ENCODE measurements at places on chromosomes 7 and 10.

GRCh38 chr10:81862596-81862995 is 12.4 kb upstream of the NRG3 start:
- DNase-seq = no peak

DNA sequence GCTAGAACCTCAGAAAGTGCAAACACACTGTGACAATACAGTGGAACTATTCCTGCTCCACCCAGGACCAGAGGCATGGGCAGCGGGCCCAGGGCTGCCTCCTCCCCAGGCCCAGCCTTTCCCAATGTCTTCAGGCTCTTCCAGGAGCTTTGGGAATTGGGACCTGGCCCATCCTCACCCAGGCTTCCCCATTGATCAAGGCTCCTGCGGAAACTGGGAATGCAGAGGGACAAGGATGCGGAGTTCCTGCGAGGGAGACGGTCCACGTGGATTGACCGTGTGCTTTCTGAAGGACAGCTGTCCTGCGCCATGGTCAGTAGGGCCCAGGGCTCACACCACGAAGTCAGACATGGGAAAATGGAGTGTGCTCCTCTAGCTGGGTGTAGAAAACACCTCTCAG is 56.6 kb downstream of the CSGALNACT2 start:
- DNase-seq = no peak

- no peak for DNase-seq
Measured at GRCh38 chr10:100979791-100980272, 7.5 kb downstream of the MRPL43 start.

DNA sequence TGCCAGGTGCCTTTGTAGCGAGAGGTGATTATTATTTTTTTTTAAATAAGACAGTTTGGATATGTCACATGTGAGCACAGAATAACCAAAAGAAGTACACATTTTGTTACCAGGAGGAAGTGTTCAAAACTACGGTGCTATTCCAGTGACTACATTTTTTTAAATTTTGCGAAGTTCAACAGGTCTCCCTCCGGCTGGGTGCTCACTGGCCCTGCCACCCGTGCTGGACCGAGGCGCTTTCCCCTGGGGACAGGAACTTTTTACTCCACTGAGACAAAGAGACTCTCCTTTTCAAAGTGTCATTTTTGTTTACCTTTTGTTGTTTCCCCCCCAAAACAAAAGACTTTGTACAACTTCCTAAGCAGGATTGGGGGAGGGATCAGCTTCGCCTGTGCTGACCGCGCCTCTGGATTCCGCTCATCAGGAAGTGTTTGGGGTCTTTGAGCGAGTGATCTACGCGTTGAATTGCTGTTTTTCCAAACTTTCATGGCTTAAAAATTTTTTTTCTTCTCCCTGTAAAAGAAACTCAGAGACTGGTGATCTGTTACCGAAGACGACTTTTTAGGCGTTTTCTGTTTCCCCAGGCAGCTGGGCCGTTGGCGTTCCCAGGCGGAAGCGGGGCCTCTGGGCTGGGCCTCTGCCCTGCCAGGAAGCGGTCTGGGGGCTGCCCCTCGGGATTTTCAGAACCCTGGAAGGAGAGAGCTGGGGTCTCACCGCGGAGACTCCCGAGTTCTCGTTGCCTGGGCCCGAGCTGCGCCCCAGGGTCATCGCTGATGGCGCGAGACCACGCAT is 7.2 kb downstream of the EN2 start:
- DNase-seq = no peak

DNA sequence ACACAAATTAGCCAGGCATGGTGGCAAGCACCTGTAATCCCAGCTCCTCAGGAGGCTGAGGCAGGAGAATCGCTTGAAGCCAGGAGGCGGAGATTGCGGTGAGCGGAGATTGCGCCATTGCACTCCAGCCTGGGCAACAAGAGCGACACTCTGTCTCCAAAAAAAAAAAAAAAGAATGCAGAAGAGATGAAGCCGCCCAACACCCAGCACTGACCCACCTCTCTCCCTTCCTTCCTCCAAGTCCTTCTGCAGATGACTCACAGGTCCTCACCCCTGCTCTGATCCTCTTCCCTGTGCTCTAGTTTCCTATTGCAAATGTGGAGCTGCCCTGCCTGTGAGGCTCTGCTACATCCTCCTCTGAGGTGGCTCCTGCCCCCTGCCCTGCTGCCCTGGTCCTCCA is 22.0 kb upstream of the OPALIN start:
- DNase-seq = no peak

DNA sequence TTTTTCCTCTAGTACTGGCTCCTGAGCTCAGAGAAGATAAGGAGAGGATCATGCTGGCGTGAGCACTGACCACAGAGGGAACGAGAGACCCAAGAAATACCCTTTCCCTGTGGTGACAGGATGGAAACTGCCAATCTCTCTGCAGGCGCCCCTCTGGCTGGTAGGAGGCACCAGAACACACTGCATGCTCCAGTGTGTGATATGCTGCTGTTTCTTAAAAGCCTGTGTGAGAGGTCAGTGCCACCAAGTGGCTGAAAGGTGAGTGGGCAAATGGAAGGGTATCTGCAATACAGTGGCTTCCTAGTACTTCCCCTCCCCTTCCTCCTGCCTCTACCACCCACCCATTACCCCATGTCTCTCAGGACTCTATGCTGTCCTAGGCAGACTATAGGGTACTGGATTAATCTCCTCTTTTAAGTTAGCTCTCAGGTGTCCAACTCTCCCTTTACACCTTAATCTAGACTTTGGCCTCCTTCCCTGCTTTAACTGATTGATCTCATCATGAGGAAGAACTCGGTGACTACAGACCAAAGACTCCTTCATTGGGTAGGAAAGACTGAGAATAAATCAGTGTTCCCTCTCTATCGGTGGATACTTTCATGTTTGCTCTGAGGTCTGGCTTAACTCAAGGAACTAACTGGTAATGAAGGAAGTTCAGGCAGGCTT is 283.6 kb downstream of the ADRA2A start:
- no peak for DNase-seq

GRCh38 chr7:142868986-142869415 is 14.1 kb downstream of the EPHB6 start:
- no peak for DNase-seq

- no peak for DNase-seq
Measured at GRCh38 chr7:73834626-73835191, 3.9 kb downstream of the CLDN4 start.

- DNase-seq = no peak
Measured at GRCh38 chr10:4022473-4022872, 237.5 kb upstream of the KLF6 start.

DNA sequence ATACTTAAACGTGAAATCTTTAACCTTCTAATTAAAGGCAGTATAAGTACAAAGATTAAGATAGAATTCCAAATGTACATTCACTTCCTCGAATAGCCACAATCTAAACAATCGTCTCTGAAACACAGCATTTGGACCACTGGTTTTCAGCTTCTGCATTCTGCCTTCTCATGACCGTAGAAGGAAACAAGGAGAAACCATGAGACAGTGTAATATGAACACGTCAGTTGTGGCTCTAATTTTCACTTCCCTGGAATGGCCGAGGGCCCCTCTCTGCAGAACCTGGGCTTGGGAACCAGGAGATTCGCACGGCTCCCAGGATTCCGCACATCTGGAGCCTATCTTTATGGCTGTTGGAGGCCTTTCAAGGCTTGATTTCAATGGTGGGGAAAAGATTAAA is 189.3 kb downstream of the KLF6 start:
- DNase-seq = no peak

DNA sequence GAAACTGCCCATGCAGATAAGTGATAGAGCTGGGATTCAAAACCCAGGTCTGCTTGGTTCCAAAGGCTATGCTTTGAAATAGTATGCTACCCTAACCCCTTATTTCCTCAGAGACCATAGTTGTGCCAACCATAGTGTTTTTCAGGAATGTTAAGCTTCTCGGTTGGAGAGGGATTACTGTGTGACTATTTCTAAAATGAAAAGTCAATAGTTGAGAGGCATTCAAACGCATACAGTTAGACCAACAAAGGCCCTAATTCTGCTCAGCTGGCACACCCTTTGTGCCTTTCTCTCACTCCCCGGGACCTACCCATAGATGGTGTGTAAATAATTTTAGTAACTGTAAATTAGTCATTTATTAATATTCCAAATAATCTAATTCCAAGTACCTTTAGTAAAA is 64.6 kb upstream of the RNF148 start:
- DNase-seq = no peak

DNA sequence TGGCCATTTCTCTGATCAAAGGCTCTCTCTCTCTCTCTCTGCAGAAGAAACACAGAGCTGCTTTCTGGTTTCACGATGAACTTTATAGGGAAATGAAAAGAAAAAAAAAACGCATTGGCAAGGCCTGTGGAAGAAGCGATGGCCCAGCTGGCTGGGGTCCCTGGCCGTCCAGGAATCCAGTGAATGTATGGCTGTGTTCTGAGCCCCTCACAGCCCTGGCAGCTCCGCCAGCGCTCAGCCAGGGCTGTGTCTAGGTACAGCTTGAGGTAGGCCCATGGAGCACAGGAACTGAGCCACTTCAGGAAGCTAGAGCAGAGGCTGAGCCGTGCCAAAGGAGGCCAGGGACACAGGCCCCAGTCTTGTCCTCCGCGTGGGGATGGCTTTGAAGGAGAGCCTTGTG is 13.1 kb upstream of the UCMA start:
- DNase-seq = no peak

GRCh38 chr10:50367732-50368131 is 116.4 kb upstream of the ASAH2 start:
- DNase-seq = peak; percentile 16

- no peak for DNase-seq
Measured at GRCh38 chr10:78457804-78458482, 424.3 kb downstream of the RPS24 start.

GRCh38 chr10:72541337-72541736 is 84.5 kb downstream of the MICU1 start:
- no peak for DNase-seq

DNA sequence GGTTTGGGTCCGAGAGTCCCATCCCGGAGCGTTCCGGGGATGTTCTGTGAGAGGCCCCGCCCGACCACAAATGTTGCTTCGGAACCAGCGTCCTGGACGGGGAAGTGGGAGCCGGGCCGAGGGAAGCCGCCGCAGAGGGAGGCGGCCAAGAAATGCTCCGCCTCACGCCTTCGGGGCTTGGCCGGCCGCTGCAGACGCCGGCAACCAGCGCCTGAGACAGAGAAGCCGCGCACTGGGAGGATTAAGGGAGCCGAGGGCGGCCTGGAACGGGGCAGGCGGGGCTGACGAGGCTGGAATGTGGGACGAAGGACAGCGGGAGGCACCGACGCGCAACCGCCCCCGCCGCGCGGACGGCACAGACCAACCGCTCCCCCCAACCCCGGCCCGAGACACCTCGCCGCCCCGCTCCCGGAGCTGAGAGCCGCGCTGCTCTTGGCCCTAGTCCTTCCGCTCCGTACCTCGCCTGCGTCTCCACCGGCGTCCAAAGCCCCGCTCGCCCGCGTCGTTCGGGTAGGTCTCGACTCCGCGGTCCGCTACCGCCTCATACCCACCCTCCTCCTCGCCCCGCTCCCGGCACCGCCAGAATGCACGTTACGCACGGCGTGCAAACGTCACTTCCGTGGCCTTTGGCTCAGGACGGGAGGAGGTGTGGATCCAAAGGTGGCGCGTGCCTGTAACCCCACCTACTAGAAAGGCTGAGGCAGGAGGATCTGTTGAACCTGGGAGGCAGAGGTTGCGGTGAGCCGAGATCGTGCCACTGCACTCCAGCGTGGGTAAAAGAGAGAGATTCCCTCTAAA is 36.7 kb upstream of the KCTD7 start:
- DNase-seq = peak; percentile 90

DNA sequence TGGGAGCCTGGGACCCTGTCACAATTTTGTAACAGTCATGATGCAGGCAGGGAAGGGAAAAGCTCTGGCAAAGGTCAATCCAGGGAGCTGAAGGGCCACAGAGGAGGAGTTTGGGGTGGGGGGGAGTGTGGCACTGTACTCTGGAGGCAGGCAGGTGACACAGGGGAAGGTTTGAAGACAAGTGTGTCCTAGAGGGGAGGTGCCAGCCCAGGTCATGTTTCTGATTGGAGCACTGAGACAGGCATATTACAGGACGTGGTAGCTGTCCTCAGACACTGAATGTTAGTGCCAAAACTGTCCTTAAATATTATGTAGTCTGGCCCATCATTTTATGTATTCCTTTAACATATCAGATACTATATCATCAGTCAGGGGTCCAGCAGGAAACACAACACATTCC is 75.6 kb upstream of the LRRC4 start:
- DNase-seq = no peak

DNA sequence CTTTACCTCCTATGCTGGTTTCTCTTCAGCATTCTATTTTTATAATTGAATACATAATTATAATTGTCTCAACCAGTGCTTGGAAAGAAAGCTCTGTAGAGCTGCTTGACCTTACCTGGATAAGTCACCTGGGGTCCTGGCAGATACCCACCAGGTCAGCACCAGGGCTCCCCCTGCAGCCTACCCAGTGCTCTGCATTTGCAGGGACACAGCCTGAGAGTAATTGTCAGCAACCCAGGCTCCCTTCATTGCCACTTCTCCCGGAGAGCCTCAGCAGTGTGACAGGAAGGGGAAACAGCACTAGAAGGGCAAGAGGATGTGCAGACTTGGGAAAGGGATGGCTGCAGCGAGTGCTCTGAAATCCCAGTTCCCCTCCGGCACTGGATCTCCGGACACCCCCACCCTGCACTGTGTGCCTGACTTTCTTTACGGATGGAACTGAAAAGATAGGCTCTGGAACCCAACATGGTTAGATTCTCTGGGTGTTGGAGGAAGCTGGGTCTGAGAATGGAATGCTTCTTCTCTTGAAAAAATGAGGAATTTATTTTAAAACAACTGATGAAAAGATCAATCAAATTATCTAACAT is 11.4 kb upstream of the PAX4 start:
- peak; percentile 34 for DNase-seq

- no peak for DNase-seq
Measured at GRCh38 chr10:97563337-97563736, 9.2 kb upstream of the ANKRD2 start.

DNA sequence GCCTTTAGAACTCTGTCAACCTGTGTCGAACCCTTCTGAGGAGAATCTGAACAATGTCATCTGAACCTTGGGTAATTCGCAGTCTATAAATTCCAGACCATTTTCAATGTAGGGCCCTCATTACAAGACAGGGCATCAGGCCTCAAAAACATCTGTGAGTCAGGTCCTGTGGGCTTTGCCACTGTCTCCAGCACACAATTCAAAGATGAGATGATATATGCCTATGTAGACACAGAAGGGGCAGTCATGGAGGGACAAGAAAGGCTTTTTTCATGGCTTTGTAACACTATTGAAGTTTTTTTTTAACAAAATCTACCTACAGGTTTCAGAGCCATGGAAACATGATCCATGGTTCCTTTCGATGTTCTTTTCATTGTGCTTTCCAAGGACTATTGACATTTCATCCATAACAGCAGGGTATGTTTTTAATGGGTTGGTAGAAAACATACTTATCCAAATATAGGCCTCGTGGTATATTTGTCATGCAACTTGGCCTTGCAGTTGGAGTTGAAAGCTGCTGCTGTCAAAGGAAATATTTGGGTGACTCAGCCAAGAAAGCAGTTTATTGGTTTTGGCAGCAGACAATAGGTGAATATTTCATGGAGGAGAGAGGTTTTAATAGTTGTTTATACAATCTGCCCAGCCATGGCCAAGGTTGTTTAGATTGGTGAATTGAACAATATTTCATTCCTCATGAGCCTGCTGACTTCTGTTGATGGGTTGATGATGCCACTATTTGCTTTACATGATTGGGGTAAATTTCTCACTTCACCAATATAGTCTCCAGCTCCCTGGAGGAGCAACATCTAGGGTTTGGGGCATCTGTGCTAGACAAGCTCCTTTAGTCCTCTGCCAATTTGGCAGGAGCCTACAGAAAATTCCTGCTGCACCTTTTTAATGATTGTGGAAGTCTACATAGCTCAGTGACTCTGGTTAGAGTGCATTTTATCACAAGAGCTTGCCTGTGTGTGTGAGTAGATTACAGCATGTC is 158.4 kb upstream of the TMEM72 start:
- no peak for DNase-seq

- DNase-seq = no peak
Measured at GRCh38 chr10:33133557-33133956, 175.5 kb upstream of the ITGB1 start.

All from CD4-positive, alpha-beta T cell treated with Interleukin-21 for 1 hour (primary cell).